ENCODE measurements at places on chromosomes 16 and 17. TPM values are rescaled to one million over a fixed set of nuclear protein-coding genes. Genes with fewer than 3 reads are reported as not detected.

DNA sequence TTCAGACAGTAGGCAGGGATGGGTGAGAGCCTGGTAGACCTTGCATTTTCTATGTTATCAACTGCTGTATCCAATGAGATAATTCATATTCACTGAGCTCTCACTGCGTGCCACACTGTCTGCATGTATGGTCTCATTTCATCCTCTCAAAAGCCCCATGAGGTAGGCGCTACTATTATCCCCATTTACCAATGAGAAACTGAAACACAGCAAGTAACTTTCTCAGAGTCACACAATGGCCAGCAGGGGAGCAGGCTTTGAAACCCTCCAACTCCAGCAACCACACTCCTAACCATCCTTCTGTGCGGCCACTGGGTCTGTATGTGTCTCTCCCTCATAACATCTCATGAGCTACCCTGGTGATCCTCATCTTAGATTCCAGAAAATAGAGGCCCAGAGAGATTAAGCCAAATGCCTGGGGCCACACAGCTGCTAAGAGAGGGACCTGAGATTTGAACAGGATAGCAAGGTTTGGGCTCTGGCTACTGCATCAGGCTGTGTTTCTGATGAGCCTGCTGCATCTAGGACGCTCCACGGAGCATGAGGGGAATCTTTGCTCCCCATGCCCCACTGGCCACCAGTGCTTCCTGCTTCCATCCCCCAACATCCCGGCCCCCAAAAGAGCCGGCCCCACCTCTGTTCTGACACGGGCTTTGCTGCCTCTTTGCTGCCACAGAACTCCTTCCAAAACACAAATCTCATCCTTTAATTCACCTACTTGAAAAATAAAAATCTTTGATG lies 3.2 kb downstream of the CCR7 start:
- DNase-seq = no peak

DNA sequence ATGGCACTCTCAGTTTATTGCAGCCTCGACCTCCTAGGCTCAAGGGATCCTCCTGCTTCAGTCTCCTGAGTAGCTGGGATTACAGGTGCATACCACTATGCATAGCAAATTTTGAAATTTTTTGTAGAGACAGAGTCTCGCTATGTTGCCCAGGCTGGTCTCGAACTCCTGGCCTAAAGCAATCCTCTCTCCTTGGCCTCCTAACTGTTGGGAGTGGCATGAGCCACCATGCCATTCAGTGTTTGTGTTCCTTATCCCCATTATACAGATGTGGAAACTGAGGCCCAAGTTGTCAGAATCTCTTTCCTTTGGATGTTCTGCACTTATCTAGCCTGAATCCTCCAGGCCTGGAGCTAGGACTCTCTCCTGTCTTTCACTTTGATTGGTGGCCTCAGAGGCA lies 40.8 kb upstream of the NKD1 start:
- DNase-seq = no peak

DNA sequence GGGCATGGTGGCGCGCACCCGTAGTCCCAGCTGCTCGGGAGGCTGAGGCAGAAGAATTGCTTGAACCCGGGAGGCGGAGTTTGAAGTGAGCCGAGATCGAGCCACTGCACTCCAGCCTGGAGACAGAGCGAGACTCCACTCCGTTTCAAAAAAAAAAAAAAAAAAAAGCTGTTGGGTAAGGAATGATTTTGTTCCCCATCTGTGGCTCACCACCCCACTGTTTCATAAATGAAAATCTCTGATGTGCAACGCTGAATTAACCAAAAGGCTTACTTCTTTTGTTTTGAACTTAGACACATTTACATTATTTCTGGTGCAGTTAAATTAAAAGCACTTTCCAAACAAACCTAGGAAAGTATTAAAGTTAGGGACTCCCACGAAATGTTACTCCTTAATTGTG lies 1.2 kb upstream of the METTL9 start:
- DNase-seq = no peak

GRCh38 chr16:16041196-16041892 lies 91.9 kb downstream of the ABCC1 start:
- no peak for DNase-seq

DNA sequence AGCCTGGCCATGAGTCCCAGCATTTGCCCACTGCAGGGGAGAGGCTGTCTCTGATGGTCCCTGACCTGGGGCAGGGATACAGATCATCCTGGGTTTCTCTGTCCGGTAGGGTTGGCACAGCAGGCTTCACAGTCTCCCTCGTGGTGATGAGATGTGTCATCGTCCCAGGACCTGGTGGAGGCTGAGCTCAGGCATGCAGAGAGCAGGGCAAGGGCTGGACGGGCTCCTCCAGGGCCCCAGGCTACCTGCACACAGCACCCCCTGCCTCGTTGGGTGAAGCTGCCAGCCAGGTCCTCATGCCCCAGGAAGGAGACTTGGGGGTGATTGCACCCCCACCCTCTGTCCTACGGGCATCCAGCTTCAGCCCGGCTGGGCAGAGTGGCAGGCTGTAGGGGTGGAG lies 155.8 kb upstream of the GSE1 start:
- DNase-seq = no peak

- DNase-seq = no peak
These were observed 220.5 kb downstream of the C16orf78 start for GRCh38 chr16:49594153-49594552.

DNA sequence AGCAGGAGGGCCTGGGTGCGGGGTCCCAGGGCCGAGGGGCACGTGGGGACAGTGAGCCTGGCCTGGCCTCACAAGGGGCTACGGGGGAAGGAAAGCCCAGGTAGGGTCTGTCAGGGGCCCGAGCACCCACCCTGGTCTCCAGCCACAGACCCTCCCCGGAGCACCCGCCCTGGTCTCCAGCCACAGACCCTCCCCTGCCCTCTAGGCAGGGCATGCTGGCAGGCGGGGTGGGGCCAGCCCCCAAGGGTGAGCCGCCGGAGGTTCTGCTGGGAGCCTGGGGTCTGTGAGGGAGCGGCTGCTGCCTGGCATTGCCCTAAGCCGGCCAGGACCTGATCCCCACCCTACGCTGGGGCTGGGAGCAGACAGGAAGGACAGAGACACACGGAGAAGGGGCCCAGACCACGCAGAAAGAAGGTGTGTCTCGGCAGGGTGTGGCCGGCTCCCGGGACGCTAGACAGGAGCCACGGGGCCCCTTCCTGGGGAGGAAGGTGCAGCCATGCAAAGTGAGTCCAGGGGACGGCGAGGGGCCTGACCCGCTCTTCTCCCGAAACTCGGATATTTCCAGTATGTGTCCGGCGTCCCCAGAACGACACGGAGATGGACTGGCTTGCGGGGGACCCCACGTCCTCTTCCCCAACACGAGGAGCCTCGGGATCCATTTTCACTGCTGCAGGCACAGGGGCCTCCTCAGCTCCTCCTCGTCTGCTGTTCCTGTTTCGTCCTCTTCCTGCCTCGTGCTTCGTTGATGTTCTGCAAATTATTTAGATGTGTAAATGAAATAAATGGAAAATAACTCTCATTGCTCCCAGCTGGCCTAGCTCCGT lies 15.5 kb downstream of the UTS2R start:
- DNase-seq = no peak

DNA sequence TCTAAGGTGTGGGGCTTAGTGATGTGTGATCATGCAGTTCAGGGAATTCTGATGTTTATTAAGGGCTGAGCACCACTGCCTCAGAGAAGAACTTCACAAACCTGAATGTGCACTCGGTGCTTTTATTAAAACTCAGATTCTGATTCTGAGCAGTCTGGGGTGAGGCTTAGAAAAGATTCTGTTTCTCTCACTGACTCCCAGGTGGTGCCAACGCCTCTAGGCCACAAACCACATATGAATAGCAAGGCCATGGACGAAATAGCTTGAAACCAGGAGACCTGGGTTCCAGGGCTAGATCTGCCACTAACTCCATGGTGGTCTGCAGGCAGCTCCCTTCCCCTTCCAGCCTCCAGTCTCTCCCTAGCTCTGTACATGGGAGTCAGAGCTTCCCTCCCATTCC lies 169.1 kb downstream of the HS3ST3B1 start:
- DNase-seq = no peak

GRCh38 chr16:87818533-87819161 lies 50.7 kb downstream of the SLC7A5 start:
- no peak for DNase-seq

GRCh38 chr17:5272322-5272721 lies 9.8 kb upstream of the RABEP1 start:
- no peak for DNase-seq

DNA sequence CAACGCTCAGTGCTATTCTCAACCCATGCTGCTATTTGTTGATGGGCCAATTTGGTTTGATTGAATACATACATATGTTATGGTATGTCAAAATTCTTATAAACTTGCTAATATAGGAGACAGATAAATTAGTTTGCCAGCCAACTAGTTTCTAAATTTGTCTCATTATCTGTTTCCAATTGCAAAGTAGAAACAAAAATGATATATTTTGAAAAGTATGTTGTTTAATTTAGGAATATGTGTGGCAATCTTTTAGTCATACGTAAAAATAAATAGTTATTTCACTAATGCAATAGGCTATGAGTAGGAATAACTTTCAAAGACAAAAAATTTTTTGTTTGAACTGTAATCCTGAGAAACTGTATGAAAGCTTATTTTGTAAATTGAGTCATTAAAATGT lies 210.6 kb upstream of the KCNJ16 start:
- DNase-seq = no peak

DNA sequence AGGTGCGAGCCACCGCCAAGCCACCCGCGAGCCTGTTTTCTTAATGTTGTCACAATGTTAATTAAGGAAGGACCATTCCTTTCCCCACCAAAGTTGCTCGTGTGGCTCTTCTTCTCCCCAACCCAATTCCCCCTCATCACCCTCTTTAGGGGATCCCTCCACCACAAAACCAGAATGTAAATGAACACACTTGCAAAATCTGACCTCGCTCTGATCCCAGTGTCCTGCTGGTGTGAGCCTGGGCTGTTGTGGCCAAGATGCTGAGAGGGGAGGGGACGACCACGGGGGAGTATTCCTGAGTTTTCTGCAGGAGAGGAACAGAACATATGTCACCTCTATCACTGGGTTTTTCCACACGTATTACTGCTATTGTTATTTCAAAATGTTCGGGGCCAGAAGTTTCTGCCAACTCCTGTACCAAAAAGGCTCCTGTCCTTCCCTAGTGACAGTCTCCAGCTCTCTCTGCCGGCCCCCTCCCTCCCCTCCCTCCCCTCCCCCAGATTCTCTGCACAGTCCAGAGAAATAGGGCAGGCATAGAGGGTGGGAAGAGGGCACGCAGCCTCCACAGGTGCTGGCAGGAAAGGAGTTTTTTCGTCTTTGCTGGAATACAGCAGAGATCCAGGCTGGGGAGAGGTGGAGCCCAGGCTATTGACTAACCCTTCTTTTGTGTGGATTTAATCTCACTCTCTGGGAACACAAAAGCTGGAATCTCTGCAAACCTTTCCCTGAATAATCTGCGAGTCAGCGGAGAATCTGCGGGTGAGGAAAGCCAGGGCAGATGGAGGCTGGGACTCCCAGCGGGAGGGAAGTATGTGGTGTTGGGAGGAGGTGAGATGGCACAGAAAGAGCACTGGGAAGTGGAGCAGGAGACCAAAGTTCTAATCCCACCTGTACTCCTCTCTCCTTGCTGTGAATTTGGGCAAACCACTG lies 4.5 kb upstream of the CA4 start:
- DNase-seq = no peak

DNA sequence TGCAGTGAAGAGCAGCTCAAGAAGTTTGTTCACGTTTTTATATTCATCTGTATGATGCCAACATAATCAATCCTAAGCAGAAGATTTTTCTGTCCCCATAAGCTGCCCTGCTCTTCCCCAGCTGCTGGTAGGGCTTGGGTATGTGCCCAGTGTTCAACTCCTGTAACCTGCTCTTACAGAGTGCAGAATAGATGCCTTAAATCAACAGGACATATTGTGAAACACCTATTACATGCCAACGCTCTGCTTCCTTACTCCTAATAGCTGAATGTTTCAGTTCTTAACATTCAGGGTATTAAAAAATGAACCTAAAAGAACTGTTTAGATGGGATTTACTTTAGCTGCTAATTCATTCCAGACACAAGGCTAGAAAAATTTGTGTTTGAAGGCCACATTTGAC lies 190.9 kb downstream of the HS3ST3A1 start:
- DNase-seq = no peak

GRCh38 chr17:39605492-39606433 lies 2.0 kb downstream of the NEUROD2 start:
- DNase-seq = no peak

DNA sequence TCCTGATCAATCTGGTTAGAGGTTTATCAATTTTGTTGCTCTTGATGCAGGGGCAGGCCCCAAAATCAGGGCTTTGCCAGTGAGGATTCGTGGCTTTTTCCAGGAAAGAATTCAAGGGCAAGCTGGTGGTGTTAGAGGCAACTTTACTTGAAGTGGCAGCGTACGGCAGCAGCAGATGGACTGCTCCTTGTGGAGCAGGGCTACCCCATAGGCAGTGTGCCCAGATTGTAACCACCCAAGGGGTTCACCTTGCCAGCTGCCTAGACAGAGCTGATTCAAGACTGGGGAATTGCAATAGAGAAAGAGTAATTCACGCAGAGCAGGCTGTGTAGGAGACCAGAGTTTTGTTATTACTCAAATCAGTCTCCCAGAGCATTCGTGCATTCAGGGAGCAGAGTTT lies 16.7 kb downstream of the DRC7 start:
- no peak for DNase-seq

GRCh38 chr16:67661101-67661761 lies 471 bp downstream of the PARD6A start:
- DNase-seq = no peak

DNA sequence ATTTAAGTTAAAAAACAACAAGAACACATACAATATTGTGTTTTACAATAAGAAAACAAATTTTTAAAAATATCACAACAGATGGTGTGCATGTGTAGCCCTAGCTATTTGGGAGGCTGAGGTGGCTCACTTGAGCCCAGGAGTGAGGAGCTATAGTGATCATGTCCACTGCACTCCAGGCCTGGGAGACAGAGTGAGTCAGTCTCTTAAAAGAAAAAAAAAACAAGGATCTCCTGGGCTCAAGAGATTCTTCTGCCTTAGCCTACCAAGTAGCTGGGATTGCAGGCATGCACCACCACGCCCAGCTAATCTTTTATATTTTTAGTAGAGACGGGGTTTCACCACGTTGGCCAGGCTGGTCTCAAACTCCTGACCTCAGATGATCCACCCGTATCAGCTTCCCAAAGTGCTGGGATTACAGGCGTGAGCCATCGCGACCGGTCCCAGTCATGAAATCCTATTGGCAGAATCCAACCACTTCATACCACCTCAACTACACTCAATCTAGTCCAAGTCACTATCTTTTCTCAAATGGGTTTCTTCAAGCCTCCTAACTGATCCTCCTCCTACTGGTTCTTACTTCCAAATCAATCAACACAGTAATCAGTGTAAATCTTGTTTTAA lies 55.0 kb downstream of the STH start:
- DNase-seq = no peak

DNA sequence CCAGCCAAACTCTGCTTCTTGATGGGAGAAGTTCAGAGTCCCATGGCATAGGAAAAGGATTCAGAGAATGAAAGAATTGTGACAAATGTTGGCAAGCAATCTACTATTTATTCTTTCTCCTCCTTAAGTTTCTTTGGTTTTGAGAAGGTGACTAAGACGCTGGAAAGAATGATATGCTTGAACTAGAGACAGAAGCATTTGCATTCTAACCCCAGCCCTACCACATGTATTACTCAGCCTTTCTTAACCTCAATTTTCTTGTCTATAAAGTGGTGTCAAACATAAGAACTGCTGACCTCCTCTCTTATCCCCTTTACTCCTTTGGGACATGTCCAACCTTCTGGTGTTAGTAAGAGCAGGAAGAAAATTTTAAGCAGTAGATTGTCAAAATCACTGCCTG lies 124.7 kb downstream of the HS3ST2 start:
- DNase-seq = no peak

The MT1M gene
- not detected for total RNA-seq

The NPW gene
- total RNA-seq = 4.8 TPM

The RNF157 gene
- 1.3 TPM for total RNA-seq

The C17orf78 gene
- total RNA-seq = not detected

The RCVRN gene
- total RNA-seq = not detected

The NOG gene
- total RNA-seq = 0.57 TPM

The NEUROD2 gene
- not detected for total RNA-seq

The ATP2C2 gene
- not detected for total RNA-seq

All from NCI-H460 (cell line).